ENCODE measurements at places on chromosomes 7 and 10.

DNA sequence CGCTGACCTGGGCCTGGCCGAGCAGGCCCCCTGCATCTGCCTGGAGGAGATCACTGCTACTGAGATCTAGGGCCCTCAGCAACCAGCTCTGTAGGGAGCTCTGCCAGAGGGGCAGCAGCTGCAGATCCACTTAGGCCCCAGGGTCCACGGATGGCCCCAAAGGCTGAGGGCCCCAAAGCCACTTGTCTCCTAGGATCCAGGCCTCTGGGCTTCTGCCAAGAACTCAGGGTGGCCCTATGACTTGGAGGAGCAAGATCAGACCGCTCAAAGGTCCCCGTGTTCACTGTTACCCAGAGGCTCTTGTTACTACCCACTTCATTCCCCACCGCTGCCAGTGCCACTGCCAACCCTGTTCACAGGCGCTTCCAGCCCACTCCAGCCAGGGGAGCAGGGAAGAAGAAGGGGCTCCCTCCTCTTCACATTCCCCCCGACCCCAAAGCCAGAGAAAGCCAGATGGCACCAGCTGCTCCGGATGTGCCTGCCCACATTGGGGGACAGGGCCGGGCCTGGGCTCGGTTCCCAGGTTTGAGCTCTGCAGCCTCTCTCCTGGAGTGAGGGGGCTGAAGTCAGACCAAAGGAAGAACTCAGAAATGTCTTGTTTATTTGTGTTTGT lies 7.6 kb downstream of the LZTS2 start:
- no peak for DNase-seq

DNA sequence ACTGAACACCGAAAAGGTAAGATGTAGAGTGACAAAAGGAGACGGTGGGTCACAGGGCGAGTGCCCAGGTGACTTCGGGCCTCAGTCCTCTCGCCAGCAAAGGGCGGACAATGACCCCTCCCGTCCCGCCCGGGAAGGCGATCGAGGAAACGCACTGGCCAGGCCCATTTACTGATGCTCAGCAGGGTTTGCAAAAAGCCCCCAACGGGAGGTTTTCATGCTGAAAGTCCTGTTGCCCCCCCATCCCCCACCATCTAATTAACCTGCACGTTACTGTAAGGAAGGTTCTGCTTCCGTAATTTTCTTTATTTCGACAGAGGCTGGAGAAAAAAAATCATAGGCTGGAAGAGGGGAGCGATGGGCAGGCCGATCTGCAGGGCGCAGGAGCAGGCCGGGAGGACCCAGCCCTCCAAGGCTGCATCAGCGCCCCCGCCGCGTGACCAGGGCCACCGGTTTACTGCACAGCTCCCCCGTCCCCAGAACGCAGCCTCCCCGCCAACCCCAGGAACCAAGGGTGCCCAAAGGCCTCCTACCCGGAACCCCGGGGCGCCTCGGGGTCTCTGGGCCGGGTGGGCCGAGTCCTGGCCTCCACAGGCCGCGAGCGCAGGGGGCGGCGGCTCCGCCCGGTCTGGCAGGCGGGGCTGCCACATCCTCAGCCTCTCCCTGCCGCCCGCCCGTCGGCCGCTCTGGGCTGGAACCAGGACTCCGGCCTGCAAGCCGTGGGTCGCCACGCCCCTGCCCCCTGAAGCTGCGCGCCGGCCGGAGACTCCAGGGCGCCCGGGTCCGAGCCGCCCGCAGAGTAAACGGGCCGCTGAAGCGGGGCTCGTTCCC lies 613 bp downstream of the OAT start:
- no peak for DNase-seq

- no peak for DNase-seq
Observed at GRCh38 chr10:661597-662222, 27.8 kb downstream of the DIP2C start.

- no peak for DNase-seq
Observed at GRCh38 chr7:40099837-40100236, 34.6 kb downstream of the MPLKIP start.

DNA sequence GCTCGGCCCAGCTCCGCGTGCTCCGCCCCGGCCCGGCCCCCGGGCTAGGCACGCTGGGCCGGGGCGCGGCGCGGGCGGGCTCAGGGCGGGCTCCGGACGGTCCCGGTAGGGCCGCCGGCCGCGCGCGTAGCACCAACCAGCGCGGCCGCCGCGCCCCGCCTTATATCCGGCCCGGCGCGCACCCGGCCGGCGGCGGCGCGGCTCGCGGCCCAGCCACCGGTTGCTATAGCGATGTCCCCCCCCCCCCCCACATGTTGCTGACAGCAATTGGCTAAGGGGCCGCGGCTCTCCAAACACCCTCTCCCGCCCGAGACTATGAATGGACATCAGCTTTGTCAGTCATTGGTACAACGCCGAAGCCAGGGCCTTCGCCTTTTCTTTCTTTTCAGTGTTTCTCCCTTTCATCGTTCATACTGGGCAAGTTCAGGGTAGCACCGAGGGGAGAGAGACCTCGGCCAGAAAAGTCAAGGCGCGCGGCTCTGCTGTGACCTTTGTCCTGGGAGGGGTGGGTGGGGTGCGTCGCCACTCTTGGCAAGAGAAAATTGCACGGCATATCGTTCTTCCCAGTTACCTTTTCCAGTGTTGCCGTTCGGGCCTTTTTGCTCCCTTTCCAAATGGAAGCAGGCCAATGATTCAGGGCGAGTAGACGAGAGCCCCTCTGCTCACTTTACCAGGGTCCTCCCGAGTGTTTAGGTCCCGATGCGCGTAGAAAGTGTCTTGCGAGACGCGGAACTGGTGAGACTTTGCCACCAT lies 354.2 kb downstream of the DNAJB6 start:
- no peak for DNase-seq

DNA sequence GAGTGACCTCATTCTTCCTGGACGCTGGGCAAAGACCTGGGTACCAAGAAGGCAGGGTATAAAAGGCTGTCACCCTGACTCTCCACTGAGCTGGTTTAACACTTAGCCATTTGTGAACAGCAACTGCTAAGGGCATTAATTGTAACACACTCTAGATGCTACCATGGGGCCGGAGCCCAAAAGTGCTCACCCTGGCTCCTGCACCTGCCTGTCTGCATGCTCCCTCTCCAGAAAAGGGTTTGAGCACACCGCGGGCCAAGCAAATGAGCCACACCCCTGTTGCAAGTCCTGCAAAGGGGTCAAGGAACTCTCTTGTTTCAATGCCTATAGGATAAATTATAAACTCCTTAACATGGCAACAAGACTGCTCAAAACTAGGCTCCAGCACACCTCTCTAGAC lies 114.8 kb downstream of the TEX36 start:
- DNase-seq, result no peak

DNA sequence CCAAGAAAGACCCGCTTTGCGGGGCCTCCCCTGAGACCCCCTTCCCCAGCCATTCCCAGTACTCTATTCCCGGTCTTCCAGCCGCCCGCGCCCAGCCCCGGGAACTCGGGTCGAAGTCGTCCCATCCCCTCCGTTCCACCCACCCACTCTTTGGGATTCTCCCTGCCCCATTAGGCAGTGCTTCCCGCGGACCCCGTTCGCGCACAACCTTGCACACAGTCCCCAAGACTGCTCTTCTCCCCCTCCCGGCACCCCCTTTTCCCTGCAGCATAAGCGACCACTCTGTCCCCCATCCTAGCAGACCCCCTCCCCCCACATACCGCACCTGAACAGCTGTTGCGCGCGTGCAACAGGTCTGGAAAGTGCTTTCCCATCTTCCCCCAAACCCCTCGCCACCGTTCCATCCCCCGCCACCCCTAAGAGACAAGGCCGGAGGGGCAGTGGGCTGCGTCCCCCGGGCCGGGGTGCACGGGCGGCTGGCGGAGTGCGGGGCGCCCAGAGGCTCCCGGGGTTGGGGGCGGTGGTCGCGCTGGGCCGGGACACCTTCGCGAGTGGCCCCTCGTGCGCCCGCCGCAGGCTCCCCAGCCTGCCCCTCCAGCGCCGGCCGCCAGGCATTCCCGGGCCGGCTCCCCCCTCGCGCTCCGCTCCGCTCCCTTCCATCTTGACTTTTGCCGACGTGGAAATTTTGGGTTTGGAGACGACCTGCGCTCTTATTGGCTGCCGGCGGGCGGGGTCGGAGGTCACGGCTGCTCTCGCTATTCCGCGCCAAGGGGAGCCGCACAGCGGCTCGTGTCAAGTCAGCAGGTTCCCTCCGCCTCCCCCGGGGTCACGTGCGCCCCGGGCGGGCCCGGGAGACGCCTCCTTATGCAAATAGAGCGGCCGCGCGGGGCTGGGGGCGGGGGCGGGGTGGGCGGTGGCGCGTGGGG lies 201.2 kb upstream of the NFE2L3 start:
- DNase-seq, result peak; percentile 67

GRCh38 chr7:74464931-74465886 lies 11.5 kb downstream of the GTF2IRD1 start:
- DNase-seq, result no peak

DNA sequence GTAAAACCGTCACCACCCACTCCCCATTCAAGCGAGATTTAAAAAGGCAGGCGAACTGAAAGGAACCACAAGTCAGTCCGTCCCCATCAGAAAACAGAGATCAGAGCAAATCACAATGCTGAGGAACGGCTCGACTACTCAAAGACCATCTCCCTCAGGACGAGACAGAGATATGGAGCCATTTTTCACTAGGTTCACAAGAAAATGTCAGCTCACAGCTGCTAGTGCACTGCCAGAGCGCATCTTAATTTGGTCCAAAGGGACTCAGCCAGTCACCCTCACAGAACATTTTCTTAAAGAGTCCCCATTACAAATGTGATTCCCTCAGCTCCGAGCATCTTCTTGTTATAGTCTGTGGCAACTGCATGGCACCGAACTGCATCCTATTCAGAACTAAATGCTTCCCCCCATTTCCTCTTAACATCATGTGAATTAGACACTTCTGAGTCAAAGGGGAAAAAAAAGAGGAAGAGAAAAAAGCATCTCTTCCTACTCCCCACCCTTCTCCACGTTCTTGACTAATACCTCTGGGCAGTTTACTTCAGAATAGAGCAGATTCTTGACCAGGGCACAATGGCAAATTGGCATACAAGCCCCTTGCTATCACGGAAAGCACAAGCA lies 683.9 kb downstream of the MAGI2 start:
- DNase-seq, result no peak

DNA sequence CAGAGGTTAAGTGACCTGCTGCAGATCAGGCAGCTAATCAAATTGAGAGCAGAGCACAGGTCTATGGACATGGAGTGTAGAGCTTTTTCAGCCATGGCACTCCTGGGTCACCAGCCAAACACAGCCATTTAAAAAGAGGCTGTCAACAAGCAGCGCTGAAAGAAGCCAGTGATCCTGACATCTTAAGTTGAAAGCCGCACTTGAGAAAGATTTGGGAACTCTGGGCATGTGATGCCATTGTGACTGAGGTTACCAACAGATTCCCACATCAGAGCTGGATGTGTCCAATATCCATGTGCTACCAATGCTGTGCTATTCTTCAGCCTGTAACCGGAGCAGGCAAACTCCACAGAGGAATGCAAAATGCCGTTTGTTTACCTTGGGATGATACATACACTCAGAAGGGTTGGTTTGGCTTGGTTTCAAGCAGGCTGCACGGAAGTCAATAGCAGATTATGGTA lies 56.2 kb upstream of the ABLIM1 start:
- no peak for DNase-seq

DNA sequence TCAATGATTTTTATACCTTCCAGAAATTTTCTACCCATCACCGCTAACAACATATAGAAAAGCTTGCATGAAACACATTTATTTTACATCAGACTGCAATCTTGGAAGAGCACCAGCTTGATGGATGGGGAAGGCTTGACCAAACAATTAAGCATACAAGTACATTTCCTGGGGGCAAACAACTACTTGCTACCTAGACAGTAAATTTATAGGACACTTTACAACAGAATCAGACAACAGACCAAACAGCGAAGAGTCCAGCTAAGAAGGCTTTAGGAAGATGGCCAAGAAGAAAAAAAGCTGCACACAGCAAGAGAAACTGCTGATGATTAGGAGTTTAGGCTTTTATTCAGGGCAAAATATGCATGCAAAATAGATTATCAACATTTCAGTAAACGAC lies 8.0 kb downstream of the AASS start:
- no peak for DNase-seq

- DNase-seq, result no peak
Observed at GRCh38 chr7:98753989-98754479, 115.8 kb downstream of the TMEM130 start.

GRCh38 chr7:4718075-4718474 lies 36.0 kb downstream of the FOXK1 start:
- no peak for DNase-seq

DNA sequence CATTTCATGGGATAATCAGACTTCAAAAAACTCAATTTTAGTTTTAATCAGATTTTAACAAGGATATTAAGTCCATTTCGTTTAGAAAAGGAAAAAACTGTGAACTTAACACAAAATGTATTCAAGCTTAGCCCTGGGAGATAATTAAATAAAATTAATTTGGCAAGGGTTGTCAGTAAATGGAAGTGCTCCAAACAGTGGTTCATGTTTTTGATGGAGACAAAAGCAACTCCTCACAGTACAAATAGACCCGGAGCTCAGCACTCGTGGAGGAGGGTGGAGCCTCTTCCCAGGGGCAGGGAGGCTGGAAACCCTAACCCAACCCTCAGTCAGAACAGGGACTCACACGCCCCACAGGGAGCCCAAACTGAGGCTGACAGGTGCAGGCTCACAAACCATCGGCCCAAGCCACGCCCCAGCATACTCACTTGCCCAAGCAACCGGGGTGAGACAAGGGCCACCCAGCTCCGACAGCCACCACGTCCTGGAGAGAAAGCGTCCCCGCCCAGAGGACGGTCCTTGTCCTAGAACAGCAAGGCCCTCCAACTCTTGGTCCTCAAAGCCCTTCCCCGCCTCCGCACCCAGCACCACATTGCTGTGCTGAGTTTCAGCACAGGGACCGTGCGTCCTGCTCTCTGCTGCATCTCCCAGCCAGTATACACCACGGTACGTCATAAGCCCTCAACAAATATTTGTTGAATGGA lies 39.8 kb downstream of the MAD1L1 start:
- no peak for DNase-seq

DNA sequence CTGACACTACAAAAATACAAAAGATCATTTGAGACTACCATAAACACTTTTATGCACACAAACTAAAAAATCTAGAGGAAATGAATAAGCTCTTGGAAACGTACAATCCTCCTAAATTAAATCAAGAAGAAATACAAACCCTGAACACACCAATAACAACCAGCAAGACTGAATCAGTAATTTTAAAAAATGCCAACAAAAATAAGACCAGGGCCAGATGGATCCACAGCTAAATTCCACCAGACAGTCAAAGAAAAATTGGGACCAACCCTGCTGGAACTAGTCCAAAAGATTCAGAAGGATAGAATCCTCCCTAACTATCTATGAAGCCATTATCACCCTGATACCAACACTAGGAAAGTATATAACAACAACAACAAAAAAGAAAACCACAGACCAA lies 277.4 kb downstream of the AGMO start:
- DNase-seq, result no peak

GRCh38 chr10:90920986-90921666 lies at the start of gene ANKRD1:
ANKRD1 (minus strand) TSS chr10:90921087; CDS start chr10:90921027, 60 bp downstream.
- DNase-seq, result no peak

- no peak for DNase-seq
Observed at GRCh38 chr7:41491308-41491707, 211.6 kb downstream of the INHBA start.

- DNase-seq, result no peak
Observed at GRCh38 chr7:103504505-103505135, 58.6 kb upstream of the SLC26A5 start.
